ENCODE measurements at places on chromosomes 7 and 10.

- no peak for DNase-seq
These were observed 5.3 kb upstream of the EBF3 start for GRCh38 chr10:129969184-129969910.

DNA sequence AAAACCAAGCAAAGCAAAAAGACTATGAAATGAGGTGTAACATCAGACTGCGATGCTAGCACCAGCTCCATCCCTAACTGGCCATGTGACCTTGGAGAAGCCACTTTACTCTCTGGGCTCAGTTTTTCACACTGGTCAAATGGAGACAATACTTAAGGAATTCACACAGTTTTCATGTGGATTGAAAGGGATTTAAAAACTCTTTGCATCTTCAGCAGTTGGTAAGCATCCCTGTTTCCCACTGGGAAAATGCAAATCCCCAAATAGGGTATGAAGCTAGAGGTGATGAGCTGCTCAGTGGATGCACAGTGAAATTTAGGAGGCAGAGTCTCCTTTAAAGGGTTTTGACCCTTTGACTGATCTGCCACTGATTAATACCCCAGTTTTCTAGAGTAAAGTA, 240.7 kb downstream of the SORCS3 start:
- DNase-seq, result no peak

DNA sequence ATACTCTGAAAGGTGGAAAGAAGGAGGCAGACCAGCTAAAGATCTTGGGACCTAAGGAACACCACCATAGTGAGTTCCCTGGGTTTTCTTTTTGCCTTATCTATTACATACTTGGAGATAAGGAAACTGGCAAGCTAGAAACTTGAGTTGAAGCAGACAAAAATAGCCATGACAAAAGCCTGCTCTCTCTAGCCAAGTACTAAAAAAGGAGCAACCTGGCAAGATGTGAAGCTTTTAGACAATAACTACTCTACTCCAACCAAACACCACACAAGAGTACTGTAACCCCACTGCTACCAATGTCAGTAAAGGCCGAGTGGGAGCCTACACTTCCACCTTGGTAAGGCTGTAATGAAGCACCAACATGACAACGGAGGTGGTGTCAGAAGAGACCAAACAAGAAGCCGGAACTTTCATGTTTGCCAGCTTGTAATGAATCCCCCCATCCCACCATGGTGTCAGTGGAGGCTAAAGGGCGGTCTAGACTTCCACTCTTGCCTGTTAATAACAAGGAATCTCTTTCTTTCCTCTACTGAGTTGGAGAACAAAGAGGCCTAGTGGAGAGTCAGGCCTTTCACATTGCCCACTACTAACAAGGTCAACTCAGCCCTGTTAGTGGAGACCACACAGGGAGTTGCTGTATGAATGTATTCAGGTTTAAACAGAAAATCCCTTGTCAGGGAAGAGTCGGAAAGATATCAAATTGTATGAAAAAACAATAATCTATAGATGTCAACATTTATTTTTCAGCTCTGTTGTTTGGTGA, 55.8 kb upstream of the DYNC1I1 start:
- DNase-seq, result no peak

GRCh38 chr7:134828361-134828760, 48.9 kb downstream of the CALD1 start:
- DNase-seq, result no peak

GRCh38 chr7:73452999-73453635, 19.5 kb downstream of the FZD9 start:
- DNase-seq, result no peak

DNA sequence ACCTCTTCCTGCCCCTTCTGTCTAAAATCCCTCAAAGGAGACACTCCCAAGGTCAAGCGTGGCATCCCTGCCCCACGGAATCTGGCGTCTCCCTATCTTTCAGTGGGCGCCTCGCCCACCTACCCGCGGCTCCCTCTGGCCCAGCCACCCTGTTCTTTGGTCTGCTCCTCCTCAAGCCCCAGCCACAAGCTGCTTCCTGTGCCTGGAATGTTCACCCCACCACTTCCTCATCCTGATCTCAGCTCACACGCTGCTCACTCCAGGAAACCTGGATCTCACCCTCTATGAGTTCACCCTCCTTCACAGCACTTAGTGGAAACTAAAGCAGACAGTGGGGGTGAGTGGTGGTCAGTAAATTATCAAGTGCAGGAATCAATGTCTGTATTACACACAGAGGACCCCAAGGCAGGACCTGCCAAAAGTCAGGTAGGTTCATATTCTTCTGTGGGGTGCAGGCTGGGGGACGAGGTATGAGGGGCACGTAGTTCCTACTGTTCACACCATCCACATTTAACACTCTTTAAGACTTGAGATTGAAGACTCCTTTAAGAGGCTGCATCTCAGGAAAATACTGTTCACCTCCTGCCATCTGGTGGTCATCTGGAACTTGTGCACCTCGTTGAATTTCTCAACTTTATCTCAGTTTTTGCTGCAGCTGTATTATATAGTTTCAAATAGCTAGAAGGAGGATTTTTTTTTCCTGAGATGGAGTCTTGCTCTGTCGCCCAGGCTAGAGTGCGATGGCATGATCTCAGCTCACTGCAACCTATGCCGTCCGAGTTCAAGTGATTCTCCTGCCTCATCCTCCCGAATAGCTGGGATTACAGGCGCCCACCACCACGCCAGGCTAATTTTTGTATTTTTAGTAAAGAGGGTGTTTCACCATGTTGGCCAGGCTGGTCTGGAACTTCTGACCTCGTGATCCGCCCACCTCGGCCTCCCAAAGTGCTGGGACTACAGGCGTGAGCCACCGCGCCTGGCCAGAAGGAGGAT, 166.6 kb downstream of the ARHGAP21 start:
- no peak for DNase-seq

- no peak for DNase-seq
These were observed 21.9 kb upstream of the CFAP46 start for GRCh38 chr10:132964231-132964630.

GRCh38 chr10:84695902-84696301, 367.5 kb downstream of the CCSER2 start:
- DNase-seq, result no peak

DNA sequence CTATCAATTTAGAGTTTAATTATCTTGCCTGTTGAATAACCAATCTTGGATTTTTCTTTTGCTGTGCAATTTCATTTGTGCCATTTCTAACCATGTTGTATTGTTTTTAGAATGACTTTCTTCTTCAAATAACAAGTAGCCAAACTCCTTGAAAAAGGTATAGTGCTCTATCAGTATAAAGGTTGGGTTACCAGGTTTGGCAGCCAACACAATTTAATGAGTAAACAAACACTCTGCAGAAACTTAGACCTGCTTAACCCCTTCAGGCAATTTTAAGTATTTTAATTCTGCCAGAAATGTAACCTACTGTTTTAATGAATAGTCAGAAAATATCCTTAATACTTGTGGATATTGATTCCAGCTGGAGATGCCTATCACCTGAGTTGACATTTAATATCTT, 299.8 kb downstream of the ARL4A start:
- DNase-seq, result no peak

GRCh38 chr7:143379611-143380259, 1.4 kb upstream of the ZYX start:
- DNase-seq, result no peak

DNA sequence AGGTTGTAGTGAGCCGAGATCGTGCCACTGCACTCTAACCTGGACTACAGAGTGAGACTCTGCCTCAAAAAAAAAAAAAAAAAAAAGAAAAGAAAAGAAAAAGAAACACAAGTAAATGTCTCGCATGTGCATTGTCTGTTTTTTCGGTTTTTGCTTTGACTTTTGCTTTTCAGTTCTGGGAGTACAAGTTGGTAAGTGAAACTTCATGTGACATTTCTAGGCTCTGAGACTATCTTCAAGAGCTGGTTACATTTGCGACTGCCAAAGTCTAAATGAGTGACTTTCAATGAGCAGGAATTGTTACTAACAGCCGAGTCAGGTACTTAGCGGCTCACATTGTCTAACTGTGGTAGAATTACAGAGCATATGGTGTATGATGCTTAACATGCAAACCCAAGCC, 107.0 kb upstream of the CELF2 start:
- DNase-seq, result no peak

DNA sequence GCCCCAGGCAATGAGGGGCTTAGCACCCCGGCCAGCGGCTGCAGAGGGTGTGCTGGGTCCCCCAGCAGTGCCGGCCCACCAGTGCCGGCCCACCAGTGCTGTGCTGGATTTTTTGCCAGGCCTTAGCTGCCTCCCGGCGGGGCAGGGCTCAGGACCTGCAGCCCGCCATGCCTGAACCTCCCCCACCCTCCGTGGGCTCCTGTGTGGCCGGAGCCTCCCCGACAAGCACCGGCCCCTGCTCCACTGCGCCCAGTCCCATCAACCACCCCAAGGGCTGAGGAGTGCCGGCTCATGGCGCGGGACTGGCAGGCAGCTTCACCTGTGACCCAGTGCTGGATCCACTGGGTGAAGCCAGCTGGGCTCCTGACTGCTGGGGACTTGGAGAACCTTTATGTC, 3.5 kb upstream of the ACSL5 start:
- no peak for DNase-seq

DNA sequence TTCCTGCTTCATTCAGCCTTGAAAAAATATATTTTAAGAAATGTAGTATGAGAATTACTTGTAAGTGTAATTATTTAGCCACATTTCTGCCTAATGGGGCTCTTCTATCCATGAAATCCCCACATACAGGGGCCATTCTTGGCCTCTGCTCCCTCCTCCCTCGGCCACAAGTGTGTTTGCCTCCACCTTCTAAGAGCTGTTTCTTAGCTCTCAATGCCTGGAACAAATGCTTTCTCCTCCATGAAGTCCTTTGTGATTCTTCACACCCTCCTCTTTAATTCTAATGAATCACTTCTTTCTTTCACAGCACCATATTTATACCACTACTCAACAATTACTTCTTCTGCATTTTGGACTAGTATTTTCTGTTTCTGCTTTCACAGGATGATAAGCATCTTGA, 88.8 kb upstream of the BET1 start:
- no peak for DNase-seq

DNA sequence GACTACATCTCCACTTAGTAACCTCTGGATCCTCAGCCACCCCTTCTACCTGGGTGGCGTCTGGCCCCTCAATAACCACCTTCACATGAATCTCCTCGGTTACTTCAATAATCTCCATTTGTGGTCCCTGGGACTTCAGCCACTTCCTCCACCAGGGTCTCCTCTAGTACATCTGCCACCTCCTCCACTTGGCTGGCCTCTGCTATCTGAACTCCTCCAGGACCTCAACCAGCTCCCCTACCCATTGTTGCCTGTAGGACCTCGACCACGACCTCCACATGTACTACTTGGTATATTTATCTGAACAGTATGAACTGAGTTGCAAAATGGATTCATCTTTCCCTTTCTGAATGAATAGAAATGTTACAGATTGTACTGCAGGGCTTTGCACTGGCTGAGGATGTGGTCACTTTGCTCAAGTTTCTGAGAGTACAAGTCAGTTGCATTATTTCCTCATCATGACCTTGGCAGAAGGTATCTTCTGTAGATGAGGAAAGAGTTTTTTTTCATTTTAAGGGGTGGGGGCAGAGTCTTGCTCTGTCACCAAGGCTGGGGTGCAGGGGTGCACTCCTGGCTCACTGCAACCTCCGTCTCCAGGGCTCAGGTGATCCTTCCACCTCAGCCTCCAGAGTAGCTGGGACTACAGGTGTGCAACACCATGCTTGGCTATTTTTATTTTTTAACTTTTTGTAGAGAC, 36.0 kb downstream of the MAT1A start:
- no peak for DNase-seq

DNA sequence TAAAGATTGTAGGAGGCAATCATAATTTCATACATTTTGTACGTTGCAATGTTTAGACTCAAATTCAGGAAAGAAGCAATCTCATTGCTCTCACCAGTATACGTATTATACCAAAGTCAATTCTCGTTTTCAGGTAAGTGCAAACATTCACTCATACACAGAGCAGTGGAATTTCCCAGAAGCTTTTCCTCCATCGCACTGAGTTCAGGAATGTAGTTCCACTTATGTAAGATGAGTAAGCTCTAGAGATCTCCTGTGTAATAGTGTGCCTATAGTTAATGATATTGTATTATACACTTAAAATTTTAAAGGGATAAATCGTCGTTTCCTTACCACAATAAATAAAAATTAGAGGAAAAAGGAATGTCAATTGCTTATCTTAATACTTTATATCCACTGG, 470.8 kb upstream of the KCND2 start:
- DNase-seq, result no peak

All from activated naive CD4-positive, alpha-beta T cell (primary cell).